Stimulated activated CD4-positive, alpha-beta T cell treated with anti-CD3 and anti-CD28 coated beads, TNF-alpha, amount 100 ng/mL, for 1 hour (primary cell): ENCODE measurements at places on chromosomes 3 and 15.

GRCh38 chr3:149376718-149377407 lies 586 bp downstream of the TM4SF1 start:
- DNase-seq: no peak

DNA sequence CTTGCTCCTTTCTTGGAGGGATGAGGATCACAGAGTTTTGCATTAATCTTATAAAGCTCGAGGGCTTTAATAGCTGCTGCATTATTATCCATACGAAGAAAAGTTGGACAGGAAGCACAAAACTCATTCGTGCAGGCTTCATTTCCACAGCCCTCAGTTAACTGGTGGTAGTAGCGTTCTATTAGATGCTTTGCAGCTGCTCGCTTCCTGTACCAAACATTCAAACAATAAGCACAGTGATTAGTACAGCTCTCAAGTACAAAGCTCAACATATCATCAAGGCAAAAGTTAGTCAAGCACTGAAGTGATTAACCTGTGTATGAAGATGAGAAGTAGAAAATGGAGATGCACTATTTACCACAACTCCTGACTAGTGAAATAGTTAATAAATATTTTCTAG lies 63.3 kb downstream of the UBE3A start:
- no peak for DNase-seq

DNA sequence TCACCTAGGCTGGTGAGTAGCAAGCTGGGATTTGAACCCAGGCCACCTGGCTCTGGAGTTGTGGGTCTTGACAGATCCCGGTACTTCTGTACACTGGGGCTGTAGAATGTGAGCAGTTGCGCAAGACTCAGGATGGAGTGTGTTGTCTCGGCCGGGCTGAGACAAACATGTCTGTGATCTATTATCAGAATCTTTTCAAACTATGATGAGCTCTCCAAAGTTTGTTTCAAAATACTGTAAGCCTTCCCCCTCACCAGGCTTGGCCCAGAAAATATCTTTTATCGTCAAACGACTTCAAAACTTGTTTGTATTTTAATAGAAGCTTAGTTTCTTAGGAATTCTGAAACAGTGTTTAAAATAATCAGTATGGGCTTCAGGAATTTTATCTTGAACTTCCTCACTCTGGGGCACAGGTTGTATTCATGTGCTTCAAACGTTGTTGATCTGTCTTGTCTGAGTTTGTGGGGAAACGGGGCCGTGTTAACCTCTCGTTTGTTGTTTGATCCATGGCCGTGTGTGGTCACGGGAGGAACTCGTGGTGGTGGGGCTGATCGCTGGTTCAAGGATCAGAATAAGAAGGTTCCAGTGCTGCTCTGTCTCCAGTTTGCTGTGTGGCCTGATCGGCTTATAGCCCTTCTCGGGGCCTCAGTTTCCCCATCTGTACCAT lies 40.3 kb upstream of the TFRC start:
- no peak for DNase-seq

DNA sequence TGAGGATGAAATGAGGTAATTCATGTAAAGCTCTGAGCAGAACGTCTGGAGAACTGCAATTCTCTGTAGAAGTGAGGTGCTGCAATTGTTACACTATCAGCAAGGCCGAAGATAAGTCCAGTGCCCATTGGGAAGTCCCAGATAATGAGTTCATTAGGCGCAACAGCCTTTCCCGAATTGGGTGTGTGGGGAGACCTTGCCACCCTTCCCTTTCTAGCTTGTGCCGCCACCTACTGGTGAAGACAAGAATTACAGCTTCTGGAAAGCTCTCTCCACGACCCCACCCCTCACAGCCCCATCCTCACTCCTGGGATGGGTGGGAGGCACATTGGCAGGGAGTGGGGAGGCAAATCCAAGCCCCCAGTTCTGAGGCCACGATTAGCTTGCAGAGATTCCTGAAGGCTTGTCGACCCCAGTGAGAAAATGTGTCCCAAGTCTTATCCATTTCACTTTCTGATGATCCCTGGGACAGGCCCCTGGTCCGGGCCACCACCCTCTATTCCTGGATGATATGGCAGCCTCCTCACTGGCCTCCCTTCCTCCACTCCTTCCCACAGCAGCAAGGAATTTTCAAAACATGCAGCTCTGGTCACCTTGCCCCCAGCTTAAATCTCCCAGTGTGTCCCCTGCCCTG lies 36.4 kb downstream of the FAM3D start:
- no peak for DNase-seq

- no peak for DNase-seq
These were observed 651.7 kb upstream of the CCDC54 start for GRCh38 chr3:106725566-106725965.

DNA sequence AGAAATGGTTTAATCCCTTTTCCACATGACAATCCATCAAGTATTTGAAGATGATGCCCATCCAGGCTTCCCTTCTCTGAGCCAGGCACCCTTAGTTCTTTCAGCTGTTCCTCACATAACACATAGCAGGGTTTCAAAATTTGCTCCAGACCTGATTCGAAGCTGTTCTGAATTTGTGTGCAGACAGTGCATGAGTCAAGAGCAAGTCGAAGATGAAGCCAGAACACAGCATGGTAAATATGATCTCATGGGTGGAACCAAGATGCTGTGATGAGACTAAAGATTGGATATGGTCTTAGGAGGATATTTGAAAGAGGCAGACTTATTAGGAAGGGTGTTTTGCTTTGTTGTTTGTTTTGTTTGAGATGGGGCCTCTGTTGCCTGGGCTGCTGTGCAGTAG lies 32.6 kb upstream of the PDE8A start:
- no peak for DNase-seq

- DNase-seq: no peak
These were observed 23.3 kb upstream of the HEG1 start for GRCh38 chr3:125078951-125079674.

GRCh38 chr3:136929977-136930670 lies 27.7 kb upstream of the IL20RB start:
- DNase-seq: no peak

GRCh38 chr3:39780352-39780751 lies 29.1 kb upstream of the MYRIP start:
- DNase-seq: no peak

GRCh38 chr15:51620122-51620521 lies 2.4 kb downstream of the DMXL2 start:
- DNase-seq: no peak

- DNase-seq: no peak
These were observed 405.5 kb downstream of the ZNF385D start for GRCh38 chr3:21345382-21345976.

GRCh38 chr15:76285241-76285825 lies 25.9 kb downstream of the ETFA start:
- DNase-seq: no peak

GRCh38 chr3:37969596-37970100 lies 20.9 kb upstream of the VILL start:
- no peak for DNase-seq

DNA sequence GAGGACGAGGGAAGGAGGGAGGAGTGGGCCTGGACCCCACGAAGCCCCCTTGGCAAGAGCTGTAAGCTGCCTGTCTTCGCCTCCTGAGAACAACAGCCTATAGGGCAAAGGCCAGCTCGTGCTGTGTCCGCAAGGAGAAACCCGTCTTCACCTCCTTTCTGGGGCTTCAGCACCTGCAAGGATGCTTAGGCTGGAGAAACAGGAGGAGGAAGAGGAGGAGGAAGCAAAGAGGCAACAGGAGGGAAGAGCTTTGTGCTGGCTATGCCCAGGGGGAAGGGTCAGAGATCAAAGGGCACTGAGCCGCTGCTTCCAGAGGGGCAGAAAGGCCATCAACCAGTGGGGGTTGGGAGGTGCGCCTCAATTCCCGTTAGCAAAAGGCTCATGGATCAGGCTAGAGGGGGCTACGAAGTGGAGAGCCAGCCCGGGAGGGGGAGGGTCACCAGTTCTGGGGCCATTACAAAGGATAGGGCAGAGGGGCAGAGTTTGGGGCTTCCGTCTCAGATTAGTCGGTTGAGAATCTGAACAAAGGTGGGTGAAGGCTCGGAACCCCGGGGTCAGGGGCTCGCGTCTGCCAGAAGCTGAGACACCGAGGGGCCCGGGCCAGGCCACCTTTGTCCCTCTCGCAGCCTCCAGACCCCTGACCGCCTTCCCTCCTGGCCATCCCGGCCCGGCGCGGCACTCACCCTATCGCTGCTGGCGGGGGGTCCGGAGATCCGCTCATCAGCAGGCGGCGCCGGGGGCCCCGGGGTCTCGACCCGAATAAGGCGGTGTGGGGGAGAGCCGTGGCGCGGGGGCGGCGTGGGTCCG lies 792 bp downstream of the SHF start:
- DNase-seq: no peak

GRCh38 chr3:55059027-55059629 lies 131.3 kb upstream of the LRTM1 start:
- no peak for DNase-seq

DNA sequence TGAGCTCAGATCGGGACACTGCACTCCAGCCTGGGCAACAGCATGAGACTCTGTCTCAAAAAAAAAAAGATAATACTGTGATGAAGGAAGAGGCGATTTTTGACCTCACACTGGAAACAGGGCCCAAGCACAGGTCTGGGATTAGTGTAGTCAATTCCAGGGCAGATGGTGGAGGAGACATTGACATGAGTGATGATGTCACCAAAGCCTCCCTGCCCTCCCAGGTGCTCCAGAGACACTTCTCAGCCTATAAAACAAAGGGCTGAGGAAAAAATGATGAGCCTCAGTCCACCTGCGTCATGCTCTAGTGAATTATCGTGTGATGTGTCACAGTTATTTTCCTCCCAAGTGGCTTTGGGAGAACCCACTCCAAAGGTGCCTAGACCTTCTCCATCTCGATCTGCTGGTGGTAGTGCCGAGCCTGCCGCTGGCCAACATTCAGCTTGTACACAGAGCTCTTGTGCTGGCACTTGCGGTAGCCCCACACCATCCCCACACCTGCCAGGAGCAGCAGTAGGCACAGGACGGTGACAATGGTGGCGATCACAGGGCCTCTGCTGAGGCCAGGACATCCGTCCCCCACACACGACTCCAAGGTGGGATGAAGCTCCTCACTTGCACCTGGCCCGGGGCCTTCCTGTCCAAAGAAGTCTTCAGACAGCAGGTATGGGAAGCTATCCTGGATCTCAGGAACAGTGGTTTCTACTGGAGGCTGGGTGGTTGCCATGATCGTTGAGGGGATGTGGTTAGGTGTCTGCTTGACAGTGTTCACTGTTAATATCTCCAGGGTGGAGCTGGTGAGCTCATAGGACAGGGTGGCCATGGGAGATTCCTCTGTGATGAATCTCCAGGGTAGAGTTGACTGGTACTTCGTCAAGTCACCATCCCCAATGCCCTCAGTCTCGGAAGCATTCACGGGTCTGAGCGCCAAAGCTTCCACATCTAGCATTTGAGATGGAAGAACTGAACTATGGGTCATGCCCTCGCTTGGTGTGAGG lies 38.8 kb downstream of the CRTAP start:
- DNase-seq: no peak

- no peak for DNase-seq
These were observed 155 bp downstream of the ACVR2B start for GRCh38 chr3:38453913-38454177.

DNA sequence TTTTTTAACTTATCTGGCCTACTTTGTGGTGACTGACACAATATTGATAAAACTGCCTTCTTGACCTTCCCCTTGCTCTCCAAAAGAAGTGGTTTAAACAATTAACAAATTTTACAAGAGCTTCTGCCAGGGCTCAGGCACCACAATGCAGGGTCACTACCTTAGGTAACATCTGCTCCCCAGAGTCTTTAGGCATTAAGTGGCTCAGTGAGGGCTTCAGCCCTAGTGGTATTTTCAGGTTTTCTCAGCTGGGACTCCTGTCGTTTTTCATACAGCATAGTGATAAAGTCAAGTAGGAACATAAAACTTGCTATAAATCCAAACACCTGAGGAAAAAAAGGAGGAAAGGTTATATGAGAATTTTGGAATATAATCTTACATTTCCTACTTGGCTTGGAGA lies 18.9 kb downstream of the CMTM6 start:
- DNase-seq: no peak
